ENCODE measurements at places on chromosomes 5 and 9.
A peak's percentile ranks its signal among the peaks of the same experiment; 100 is the strongest.

DNA sequence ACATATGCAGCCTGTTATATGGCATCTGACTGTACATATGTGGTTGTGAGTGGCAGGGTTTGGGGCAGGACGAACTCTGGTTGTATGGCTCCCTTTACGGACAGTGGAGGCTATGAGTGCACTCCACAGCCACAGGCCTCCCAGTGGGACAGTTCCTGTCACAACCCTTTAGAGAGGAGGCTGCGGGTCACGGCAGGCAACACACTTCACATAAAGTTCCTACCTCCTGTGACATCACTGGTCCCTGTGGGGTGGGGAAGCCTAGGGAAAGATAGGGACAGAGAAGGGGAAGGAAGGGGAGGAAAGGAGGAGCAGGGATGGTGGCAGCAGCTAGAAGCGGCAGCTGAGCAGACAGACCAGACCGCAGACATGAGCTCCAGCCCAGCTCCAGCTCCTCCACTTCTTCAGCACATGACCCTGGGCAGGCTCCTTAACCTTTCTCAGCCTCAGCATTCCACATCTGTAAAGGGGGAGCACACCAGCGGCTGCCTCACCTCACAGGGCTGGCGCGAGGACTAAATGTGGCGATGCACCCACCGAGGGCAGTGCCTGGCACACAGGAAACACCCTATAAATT, 27.4 kb upstream of the CORO2A start:
- DNase-seq, result no peak

DNA sequence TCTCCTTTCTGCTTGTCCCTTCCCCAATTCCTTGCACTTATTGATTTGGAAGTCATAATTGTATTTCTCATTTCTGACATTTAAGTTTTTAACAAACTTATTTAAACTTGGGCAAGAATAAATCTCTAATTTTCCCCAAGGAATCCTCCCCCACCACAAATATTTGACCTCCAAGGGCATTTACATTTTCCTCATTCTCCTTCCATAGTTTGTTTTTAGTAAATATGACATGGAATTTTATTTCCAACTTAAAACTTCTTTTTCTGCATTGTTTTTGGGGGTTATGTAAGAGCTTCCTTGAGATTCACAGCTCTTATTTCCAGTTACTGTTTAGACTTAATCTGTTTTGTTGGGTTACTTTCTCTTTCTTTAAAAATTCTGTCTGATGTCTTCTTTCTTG, 64.9 kb downstream of the ZNF618 start:
- DNase-seq, result peak; percentile 45

DNA sequence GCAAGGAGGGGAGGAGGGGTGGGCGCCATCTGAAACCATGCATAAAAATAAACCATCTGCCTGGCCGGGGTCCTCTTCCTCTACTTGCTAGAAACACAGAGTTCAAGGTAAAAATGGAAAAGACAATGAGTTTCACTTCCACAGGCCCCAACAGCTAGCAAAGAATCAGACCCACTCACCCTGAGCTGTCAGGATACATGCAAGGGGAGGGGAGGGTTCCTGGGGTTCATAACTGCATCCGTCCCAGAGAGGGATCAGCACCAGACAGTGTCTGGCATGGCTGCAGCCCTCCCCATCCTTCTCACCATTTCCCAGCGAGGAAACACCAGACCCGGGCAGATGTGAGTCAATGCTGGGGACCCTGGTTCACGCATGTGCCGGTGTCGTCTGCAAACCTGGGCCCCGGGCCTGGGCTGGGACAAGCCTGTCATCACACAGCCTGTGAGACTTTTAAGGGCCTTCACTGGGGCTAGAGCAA, 55.4 kb downstream of the SEMA4D start:
- DNase-seq, result no peak

- DNase-seq, result no peak
Observed at GRCh38 chr9:4864234-4864661, 71.5 kb downstream of the RCL1 start.

DNA sequence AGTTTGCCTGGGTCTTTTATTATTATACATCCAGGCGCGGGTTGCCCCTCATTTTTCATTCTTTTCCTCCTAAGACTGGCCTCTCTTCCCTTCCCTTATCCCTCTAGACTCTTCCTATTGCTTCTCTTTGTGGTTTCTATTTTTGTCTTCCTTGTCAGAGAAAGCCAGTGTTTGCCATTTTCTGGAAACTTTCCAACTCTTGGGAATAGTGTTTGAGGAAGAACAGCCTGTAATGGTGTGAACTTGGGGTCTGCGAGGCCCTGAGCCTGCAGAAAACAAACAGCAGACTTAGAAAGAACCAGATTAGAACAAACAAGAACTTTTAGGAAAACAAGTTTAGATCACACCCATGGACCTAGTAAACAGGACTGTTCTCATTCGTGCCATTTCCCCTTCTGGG, 15.5 kb downstream of the PRKACG start:
- no peak for DNase-seq

- DNase-seq, result peak; percentile 98
Observed at GRCh38 chr5:163571744-163572143, 66.3 kb downstream of the MAT2B start.

DNA sequence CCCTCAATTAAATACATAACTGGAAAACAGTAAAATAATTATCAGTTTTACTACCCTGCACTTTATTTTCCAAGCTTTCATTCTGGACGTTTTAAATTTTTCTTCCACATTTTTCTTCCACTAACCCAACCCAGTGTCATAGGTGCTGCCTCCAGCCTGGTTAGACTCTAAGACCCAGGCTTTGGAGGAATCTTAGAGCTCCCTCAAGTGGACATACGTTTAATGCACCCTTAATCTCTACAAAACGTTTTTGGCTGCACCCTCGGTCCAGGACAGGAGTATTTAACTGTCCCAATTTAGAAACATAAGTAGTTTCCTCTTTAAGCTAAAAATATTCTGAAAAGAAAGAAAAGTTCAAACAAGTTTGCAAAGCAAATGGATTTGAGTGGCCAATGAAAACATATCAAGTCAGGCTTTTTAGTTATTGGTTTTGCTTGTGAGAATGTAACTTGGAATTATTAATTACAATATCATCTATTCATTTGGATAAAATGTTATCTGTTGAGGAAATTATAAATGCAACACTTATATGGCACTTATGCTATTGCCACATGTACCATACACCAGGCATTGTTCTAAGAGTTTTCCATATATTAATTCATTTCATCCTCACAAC, 38.9 kb downstream of the CDH6 start:
- DNase-seq, result peak; percentile 90

DNA sequence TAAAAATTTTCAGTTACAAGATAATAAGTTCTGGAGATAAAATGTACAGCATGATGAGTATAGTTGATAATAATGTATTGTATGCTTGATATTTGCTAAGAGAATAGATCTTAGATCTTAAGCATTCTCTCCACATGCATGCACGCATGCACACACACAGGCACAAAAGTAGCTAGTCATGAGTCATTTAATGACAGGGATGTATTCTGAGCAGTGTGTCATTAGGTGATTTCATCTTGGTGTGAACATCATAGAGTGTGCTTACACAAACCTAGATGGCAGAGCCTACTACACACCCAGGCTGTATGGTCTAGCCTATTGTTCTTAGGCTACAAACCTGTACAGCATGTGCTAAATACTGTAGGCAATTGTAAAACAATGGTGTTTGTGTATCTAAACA, 124.2 kb downstream of the PTTG1 start:
- DNase-seq, result no peak

DNA sequence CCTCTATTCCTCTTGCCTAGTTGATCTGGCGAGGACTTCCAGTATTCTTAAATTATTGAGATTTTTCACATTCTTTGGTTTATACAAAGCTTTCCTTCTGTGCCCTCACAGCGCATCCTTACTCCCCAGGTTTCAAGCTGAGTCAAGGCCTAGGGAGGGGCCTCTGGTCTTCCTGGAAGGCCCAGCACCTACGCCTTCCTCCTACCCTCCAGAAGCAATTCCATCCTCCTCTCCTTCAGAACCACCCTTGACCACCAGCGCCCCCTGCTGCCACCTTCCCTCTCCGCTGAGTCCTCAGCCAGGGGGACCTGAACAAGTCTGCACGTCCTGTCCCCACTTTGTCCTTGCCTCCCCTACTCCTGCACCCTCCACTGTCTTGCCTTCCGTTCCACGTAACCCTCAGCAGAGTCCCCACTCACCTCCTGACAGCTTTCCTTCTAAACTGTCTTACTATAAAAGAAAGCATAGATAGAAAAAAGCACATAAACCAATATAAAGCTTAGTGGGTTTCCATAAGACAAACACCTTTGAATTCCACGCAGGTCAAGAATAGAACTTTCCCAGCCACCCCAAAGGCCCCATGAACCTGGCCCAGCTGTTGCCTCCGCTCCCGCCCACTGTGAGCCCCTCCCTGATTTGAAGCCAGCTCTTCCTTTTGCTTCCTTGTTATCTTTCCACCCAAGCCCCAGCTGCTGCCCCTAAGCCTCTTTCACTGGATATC, 63.0 kb upstream of the CTSL start:
- peak; percentile 74 for DNase-seq

GRCh38 chr9:112059145-112059965, 115.7 kb downstream of the SUSD1 start:
- peak; percentile 90 for DNase-seq

DNA sequence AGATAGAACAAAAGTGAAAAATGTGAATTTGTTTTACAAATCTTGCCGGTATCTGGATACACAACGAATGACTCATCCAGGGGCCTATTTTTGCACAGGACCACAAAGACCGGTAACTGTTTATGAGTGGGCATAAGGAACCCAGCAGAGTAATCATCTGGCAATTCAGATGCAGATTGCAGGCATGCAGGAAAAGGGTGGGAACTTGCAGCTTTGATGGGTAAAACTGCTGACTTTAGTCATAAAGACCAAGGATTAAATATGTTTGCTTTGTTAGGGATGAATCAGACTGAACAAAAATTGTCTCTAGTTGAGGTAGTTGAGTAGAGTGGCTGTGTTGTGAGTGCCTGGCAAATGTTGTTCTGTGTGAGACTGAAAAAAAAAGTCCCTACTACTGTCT, 309.6 kb upstream of the CCNH start:
- peak; percentile 2 for DNase-seq

- DNase-seq, result no peak
Observed at GRCh38 chr9:21761309-21761901, 41.0 kb upstream of the MTAP start.

GRCh38 chr5:38445374-38446028, 110.9 kb downstream of the LIFR start:
- DNase-seq, result no peak

DNA sequence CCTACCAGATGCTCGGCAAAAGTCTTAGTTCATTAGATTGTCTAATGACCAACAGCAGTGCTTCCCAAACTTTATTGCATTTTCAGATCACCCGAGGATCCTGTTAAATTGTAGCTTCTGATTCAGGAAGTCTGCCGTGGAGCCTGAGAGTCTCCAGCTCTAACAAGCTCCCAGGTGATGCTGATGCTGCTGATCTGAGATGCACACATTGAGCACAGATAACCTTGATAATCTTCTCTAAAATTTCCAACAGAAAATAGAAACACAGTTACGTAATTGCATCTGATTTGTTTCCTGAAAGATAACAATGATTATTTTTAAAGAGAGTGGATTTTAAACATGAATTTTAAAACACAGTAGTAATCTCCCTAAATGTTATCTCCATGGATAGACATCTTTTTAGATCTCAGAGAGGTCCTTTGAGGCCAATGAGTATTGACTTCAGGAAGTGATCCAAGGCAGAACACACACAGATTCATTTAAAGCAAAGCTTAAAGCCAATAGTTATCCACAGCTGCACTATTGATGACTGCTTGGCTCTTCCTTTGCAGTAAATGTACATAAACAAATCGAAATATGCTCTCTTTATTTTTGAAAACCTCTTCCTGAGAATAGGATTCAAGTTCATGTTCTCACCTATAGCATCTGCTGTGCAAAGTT, 122.8 kb upstream of the TNPO1 start:
- no peak for DNase-seq

- DNase-seq, result no peak
Observed at GRCh38 chr9:80485420-80486250, 913.9 kb downstream of the TLE4 start.

GRCh38 chr5:10592601-10593000, 28.7 kb downstream of the ANKRD33B start:
- no peak for DNase-seq

GRCh38 chr5:92969781-92970237, 611.2 kb downstream of the NR2F1-AS1 start:
- DNase-seq, result peak; percentile 52

DNA sequence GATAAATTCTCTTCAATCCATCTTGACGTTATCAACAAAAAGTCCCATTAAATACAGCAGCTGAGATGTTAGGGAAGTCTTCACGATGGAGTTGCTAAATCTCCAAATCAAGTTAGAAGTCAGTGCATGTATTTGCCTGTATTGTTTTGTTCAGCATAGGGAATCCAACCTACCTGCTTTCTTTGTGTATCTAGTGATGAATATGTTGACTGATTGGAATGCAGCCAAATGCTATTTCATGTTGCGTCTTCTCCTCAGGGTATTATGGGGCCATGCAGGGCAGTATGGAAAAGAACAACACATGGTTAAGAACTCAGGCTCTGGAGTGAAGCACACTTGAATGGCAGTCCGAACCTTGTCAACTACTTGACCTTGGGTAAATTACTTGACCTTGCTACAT, 529.5 kb upstream of the ZNF462 start:
- DNase-seq, result no peak

DNA sequence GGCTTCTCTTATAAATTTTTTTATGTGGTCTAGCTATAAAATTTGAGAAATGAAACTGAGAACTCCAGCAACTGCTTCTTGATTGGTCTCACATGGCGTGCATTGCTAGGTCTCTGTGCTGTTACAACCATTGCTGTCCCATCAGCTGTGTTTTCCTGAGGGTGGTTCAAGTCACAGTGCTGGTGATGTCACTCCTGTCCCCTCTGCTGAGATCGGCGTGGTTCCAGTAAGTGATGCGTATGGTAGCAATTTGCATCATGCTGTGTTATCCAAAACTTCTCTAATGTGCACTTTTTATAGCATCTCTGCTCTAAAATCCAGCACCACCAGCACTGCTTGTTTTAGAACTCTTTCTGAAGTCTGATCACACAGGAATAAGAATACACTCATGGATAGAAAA, 112.6 kb upstream of the ZNF608 start:
- no peak for DNase-seq

DNA sequence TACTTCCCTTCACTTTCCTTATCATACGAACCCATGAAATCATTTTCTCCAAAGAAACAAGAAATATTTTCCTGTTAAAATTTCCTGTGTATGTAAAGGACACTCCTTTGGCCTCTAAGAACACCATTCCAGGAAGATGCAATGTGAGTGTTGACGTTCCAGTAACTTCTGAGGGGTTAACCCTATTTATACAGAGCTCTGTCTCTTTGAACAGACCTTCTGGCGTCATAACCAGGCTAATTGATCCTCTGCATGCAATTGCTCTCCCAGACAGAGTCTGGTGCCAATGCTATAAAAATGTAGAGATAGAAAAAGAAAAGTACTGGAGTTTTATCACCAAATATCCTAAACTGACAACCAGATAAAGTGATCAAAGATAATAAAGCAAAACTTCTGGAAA, 218.5 kb downstream of the TLE1 start:
- DNase-seq, result peak; percentile 20
